ENCODE measurements at places on chromosomes 6 and 20.

GRCh38 chr6:57108691-57109090, 18.7 kb downstream of the ZNF451 start:
- no peak for DNase-seq

- no peak for DNase-seq
Measured at GRCh38 chr6:145071836-145072235, 663.5 kb downstream of the EPM2A start.

- no peak for DNase-seq
Measured at GRCh38 chr6:148566664-148567350, 180.0 kb upstream of the UST start.

DNA sequence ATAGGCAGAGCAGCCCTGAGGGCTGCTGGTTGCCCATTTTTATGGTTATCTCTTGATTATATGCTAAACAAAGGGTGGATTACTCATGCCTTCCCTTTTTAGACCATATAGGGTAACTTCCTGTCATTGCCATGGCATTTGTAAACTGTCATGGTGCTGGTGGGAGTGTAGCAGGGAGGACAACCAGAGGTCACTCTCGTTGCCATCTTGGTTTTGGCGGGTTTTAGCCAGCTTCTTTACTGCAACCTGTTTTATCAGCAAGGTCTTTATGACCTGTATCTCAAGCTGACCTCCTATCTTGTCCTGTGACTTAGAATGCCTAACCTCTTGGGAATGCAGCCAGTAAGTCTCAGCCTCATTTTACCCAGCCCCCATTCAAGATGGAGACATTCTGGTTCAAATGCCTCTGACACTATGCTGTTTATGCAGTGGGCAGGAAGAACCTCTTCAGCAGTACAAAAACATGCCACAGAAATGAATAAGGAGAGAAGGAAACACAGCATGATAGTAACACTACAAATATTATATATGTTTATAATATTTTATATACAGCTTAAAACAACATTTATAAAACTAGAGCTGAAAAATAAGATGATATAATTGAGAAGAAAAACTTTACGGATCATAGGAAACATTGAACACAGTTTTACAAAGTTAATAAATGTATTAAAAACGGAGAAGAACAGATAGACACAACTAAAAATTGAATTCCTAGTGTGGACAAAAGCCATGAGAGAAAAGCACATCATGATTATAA, 58.9 kb upstream of the SAMD5 start:
- DNase-seq: no peak

DNA sequence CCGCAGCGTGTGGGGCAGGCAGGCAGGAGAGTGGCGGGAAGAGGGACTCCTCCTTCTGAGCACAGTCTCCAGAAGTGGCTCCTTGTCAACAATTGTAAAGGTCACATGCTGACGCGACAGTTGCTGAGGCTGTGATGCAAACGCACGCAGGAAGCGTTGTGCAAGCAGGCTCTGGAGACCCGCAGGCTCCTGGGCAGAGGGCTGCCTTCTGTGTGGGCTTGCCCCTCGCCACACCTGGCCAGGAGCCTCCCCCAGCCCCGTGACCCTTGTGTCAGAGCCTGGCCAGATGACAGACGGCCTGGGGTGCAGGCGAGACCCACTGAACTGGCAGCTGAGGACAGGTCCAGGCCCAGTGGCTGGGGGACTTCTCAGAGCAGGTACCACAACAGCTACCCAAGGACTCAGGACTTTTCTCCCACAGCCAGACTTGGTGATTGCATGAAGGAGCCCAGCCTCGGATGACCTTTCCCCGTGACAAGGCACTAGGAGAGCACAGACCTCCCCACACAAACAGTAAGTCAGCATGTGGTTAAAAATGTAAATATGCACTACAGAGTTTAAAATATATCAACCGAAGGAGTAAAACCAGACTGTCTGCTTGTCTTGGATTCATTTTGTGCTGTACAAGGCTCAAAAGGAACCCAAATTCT, 222.1 kb upstream of the RREB1 start:
- DNase-seq: no peak

GRCh38 chr6:70152786-70153185, 150.1 kb downstream of the COL9A1 start:
- no peak for DNase-seq

DNA sequence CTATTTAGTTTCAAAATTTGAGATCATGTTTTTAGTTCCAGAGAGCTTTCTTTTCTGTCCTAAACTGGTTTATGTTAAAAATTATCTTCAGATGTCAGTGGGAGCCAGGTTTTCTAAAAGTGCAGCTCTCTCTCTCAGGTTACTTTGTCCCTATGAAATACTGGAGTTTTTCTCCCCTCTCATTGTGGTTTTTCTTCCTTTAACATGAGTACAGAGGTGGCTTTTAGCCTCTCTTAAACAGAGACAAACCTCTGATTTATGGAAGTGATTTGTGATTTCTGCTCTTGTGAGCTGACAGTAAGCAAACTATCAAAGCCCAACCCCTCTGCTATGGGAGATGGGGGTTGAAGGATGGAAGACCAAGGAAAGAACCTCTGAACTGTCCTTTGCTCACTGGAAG, 85.7 kb downstream of the LIN28B start:
- no peak for DNase-seq

DNA sequence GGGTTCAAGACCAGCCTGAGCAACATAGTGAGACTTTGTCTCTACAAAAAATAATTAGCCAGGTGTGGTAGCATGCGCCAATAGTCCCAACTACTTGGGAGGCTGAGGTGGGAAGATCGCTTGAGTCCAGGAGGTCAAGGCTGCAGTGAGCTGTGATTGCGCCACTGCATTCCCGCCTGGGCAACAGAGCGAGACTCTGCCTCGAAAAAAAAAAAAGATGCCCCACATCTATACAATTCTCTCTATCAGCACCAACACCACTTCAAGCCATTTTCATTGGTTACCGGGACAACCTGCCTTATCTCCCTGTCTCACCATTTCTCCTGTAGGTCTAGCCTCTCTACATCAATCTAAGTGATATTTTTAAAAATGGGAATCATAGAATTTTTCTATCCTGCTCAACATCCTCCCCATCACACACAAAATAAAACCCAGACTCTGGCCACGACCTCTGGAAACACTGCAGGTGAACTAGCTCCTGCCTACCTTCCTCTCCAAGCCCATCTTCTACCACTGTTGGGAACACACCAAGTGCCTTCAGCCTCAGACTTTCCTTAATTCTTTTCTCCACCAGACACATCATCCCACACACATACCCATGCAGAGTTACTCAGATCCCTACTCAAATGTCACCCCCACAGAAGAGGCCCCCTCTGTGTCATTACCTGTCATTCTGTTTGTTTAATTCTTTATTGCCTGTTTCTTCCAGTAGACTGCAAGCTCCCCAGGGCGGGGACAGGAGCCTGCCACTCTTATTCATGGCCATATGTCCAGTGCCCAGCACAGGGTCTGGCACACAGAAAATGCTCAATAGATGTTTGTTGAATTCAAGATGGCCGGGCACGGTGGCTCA, 9.6 kb upstream of the PLTP start:
- DNase-seq: no peak

DNA sequence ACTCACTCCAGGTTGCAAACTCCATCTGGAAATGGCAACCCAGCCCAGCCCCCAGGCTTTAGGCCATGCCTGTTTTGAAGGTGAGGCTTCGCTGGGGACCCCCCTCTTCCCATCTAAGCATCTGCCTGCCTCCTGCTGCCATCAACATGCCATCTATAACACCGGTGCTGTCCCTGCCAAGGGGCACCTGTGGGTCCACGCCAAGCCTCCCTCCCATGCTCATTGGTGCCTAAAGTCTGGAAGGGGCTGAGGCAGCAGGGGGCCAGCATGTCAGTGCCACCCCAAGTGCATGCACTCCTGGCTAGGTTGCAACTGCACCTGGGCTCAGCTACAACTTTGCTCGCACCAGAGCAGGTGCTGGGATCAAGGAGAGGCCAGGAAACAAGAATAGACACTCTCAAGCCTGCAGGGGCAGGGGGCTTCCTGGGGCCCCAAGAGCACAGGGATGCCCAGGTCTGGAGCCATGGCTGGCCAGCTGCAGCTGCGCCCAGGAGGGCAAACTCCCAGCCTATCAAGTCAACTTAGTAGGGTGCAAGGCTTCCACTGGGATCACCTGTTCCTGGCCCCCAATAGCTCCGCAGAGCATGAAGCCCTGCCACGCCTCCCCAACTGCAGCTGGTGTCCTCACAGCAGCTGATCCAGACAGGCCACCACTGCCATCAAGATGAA, 151.3 kb upstream of the HSF2 start:
- no peak for DNase-seq

- DNase-seq: no peak
Measured at GRCh38 chr20:62583424-62583920, 58.8 kb upstream of the SLCO4A1 start.

GRCh38 chr6:125537090-125537489, 212.3 kb upstream of the HEY2 start:
- DNase-seq: no peak

GRCh38 chr6:48775157-48775556, 664.2 kb upstream of the PTCHD4 start:
- DNase-seq: no peak

GRCh38 chr6:24376871-24377270, 19.0 kb upstream of the DCDC2 start:
- no peak for DNase-seq

DNA sequence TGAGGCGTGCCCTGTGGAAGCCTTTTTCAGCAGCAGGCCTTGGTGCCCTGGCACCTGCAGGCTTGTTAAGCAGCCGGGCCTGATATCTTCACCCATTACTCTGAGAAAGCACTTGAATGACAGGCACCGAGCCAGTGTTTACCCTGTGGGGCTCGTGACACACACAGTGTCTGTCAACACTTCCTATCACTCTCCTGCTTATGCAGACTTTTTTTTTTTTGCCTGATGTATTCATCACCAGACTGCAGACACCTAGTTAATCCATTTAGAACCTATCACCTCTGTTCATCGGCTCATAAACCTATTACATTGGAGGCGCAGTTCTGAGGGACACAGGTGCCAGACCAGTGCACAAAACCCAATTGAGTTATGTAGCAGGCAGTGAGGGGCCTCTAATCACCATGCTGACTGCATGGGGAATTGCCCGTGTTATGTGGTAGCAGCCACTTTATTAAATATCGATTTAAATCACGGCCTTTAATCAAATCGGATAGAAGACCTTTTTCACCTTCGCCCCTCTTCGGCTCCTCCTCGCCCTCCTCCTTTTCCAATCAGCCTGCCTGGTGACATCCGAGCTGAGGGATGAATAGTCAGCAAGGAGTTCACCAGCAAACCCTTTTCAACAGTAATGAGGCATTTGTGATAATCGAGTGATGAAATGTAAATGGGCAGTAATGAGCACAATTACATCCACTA, 962.9 kb upstream of the SLC35B3 start:
- no peak for DNase-seq

- DNase-seq: no peak
Measured at GRCh38 chr6:83151114-83151513, 42.0 kb downstream of the PGM3 start.

GRCh38 chr6:11379805-11380204, 147.3 kb upstream of the NEDD9 start:
- no peak for DNase-seq

- DNase-seq: no peak
Measured at GRCh38 chr6:74597840-74598239, 608.0 kb downstream of the COL12A1 start.

- DNase-seq: no peak
Measured at GRCh38 chr20:5168651-5169396, 42.0 kb downstream of the CDS2 start.

DNA sequence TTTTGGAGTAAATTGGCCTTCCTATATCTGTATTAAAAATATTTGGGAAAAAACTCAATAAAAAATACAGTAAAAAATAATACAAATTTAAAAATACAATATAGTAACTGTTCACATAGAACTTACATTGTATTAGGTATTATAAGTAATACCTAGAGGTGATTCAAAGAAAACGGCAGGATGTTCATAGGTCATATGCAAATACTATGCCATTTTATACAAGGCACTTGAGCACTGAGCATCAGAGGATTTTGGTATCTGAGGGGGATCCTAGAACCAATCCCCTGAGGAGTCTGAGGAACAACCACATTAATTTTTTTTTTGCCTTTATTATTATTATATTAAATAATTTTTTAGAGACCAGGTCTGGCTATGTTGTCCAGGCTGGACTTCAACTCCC, 41.7 kb downstream of the RNGTT start:
- no peak for DNase-seq

DNA sequence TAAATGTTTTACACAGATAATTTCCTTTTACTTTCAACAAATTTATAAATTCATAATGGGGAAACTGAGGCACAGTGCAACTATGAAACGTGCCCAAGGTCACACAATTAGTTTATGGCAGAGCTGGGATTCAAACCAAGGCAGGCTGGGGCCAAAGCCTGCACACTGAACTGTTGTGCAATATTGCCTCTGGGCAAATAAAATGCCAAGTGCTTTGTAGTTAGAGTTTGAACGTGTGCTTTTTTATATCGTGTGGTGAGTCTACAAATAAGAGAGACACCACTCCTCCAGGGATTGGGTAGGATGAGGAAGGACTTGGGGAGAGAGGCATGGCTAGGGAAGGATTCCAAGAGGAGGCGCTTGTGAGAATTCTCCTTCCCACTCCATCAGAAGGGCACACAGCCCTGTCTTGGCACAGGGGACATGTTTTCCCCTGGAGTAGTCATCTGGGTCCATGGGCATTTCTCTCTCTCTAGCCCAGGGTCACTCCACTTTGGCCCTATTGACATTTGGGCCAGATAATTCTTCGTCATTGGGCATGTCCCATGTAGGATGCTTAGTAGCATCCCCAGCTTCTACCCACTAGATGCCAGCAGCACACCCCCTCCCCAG, 2.8 kb upstream of the CDH22 start:
- no peak for DNase-seq

DNA sequence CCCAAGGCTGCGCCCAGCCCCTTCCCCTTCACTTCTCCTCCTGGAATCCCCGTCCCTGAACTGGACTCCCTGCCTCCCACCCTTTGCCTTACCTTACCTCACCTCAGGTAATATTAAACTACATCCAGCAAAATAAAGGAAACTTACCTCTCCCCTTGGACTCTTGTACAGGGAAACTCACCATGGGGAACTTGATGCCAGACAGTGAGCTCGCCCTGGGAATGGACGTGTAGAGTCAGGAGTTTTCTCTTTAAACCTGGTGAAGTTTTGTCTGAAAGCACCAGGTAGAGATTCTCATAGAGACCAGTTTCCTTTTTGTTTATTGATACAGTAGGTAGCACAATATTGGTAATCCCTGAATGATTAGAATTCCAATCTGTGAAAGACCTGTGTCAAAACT, 544 bp upstream of the HLA-C start:
- DNase-seq: no peak

DNA sequence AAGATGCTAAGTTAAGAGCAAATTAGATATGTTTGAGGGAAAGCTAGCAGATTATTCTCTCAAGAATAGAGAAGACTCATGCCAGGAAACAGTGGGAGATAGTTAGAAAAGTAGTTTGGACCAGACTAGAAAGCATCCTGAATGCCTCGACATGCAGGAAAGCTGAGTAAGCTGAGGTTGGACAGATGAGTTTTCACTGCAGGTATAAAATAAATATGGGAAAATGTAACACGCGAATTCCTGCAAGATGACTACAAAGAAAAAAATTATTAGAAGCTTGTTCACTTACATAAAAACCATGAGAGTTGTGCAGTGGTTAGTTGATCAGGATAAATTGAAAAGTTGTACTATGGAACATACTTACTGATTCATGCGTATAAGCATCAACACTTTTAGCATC, 484.2 kb upstream of the MANEA start:
- no peak for DNase-seq

- no peak for DNase-seq
Measured at GRCh38 chr20:63745961-63746731, 6.6 kb downstream of the SLC2A4RG start.

All from activated naive CD4-positive, alpha-beta T cell treated with anti-CD3 and anti-CD28 coated beads, Interleukin-2, amount 50 U/mL, for 16 hours (primary cell).